ENCODE measurements at places on chromosomes 6 and 20. TPM values are rescaled to one million over a fixed set of nuclear protein-coding genes. Genes with fewer than 3 reads are reported as not detected.

Gene CARMIL1
- total RNA-seq, result 6.8 TPM

Gene PLTP
- total RNA-seq, result 3.4 TPM

Gene C6orf58
- total RNA-seq, result 0.50 TPM

Gene CLPSL1
- total RNA-seq, result not detected

Gene SMPDL3A
- total RNA-seq, result 5.3 TPM

Gene HCK
- total RNA-seq, result 0.06 TPM

Gene SIRPB2
- total RNA-seq, result 2.8 TPM

Gene TRIM10
- total RNA-seq, result not detected

Gene NMBR
- 0.16 TPM for total RNA-seq

Gene C6orf118
- not detected for total RNA-seq

Gene DDX27
- total RNA-seq, result 30.8 TPM

Gene MCHR2
- total RNA-seq, result not detected

Gene EDN3
- total RNA-seq, result not detected

Gene EPPIN
- not detected for total RNA-seq

Gene RBCK1
- total RNA-seq, result 57.3 TPM

Gene SLC12A5
- total RNA-seq, result 0.81 TPM

Gene TMEM244
- not detected for total RNA-seq

Gene DCDC2
- under 0.01 TPM for total RNA-seq

Gene COQ3
- 3.4 TPM for total RNA-seq

Gene SYCP2L
- total RNA-seq, result 0.13 TPM

Gene SLC26A8
- not detected for total RNA-seq

Gene CEP162
- total RNA-seq, result 3.9 TPM

Gene MUC22
- not detected for total RNA-seq

Gene FNDC1
- total RNA-seq, result under 0.01 TPM

Gene SLC17A2
- not detected for total RNA-seq

Gene KIF16B
- 10.3 TPM for total RNA-seq

Gene REM1
- not detected for total RNA-seq

Gene NRSN1
- total RNA-seq, result not detected

Gene RAMACL
- total RNA-seq, result 1.8 TPM

Gene EFCAB8
- under 0.01 TPM for total RNA-seq

Measured in bladder microvascular endothelial cell (primary cell).